Activated T-cell treated with anti-CD3 and anti-CD28 coated beads, Interleukin-2, amount 50 U/mL, for 24 hours (primary cell): ENCODE measurements at places on chromosomes 2 and 18.

DNA sequence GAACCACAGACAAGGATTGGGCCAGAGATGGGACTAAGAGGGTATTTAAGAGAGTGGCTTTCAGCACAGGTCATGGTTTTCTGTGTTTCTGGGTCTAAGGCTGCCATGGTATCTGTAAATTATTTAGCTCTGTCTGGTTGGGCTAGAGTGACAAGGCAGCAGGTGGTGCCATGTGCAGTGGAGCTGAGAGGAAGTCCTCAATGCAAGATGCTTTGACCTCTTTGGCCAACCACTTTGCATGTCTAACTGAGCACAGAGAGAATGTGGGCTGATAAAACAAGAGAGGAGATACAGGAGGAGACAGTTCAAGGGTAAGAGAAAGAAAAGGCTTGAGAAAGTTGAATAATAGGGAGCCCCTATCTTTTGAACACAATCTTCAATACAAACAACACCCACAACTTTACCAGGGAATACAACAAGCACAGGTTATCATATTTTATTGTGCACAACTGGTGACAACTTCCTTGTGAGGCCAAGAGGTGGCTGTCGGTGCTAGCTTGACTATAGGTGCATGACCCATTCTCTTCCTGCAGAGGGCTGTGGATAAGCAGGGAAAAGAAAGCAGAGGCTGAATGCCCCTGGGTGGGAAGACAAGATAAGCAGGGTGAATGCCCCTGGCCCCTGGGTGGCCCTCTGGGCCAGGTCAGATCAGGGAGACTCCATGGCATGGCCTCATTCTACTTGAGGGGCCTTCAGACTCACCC is 12.3 kb downstream of the FLACC1 start:
- no peak for DNase-seq

DNA sequence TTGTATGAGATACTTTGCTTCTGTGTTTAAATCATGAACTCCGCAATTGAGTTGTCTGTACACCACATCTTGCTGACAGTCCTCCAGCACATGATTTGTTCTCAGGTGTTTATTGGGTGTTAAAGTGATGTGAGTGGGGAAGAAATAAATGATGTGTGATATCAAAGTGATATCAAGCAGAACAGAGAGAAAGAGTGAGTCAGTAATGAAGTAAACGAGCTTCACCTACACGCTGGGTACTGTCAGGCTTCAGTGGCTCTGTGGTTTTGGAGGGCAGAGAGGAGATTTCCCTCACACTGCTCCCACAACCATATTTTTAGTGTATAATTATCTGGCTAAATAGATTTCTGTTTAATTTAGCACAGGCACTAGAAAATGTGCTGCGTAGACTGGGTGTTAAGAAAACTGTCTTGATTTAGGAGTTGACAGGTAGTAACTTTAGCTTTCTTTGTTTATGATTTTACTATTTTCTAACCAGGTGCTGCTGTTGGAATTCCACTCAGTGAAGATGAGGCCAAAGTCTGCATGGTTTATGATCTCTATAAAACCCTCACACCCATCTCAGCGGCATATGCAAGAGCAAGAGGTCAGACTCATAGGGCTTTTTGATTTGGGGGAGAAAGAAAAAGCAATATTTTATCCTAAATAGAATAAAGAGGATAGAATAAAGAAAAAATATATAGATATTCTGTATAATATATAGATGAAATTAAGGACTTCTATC is 21.2 kb downstream of the ATIC start:
- DNase-seq = no peak

DNA sequence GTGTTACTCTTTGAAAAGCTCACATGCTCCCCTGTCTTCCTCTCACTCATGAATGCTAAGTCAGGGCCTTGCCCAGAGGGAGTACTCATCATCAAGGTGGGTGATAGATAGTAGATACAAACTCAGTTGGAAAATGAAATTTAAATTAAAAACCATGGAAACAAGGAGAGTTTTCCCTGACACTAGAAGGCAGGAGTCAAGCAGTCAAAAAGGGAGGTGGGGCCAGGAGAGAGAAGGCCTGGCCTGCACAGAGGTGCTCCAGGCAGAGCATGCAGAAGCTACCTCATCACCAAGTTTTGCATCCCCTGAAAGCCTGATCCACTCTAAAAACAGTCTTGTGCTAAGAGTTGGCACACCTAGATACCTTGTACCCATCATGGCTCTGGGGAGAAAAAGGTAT is 143.7 kb downstream of the MYO5B start:
- DNase-seq = no peak

DNA sequence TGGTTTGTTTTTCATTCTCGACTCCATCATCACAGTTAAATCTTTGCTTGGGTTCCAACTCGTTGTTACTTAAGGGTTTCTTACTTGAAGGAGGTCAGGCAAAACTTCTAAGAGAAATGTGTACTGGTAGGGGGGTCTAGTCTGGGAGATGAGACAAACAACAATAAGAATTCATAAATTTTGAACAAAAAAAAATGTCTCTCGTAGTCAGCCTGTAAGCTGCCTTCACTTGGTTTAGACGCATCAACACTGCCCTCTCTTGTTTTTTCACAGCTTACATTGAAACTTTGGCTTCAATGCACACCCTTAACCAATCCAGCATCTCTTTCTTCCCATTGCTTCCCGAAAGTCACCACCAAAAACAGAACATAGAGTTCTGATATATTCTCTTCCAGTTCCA is 576.4 kb upstream of the PIK3C3 start:
- DNase-seq = no peak

DNA sequence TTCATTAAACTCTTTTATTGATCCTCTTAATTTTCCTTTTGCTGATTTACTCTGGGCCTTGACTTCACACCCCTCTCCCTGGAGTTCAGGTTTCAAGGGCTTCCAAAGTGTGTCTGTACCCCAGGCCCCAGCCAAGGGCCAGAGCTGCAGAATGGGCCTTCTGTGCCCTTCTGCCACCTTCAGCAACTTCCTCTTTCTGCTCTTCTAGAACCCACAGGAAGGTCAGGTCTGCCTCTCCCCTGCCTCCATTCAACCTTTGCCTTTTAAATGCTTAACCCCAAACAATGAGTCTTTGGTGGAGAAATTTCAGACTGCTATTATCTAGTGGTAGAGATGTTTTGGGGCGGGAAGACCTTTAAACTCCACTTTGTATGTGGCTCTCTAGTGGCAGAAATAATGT is 63.1 kb downstream of the TSN start:
- no peak for DNase-seq

GRCh38 chr2:200471324-200471848 is 38.5 kb downstream of the KCTD18 start:
- peak; percentile 48 for DNase-seq

DNA sequence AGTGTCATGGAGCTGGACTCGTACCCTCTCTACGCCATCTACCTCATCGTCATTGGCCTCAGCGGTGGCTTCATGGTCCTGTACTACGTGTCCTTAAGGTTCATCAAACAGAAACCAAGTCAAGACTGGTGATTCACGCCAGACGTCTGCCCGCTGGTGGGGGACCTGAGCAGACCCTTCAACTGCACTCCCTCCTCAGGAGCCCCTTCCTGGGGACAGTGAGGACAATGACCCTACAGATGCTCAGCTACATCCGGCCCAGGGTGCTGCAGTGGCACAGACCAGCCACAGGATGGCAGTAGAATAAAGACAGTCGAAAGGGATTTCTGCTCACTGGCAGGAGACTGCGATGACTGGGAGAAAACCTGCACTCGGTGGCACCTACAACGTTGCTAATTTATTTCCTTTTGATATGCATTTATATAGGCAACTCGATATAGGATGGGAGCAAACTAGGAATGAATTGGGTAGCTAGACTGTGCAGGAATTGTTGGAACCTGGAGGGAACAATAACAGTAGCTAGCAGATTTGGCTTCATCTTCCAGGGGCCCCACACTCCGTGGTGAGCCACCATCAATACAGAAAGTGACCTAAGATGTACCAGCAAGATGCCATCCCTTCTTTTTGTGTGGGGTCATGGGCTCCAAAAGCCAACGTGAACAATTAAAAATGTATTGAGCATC is 39.2 kb downstream of the ABCG8 start:
- peak; percentile 79 for DNase-seq

- no peak for DNase-seq
These were observed 61.2 kb upstream of the B3GNT7 start for GRCh38 chr2:231334179-231334930.

GRCh38 chr2:157264099-157264498 is 6.6 kb downstream of the GALNT5 start:
- DNase-seq = no peak

GRCh38 chr18:68703326-68703725 is 11.6 kb downstream of the TMX3 start:
- DNase-seq = no peak

GRCh38 chr2:21928292-21928691 is 804.5 kb downstream of the TDRD15 start:
- no peak for DNase-seq

DNA sequence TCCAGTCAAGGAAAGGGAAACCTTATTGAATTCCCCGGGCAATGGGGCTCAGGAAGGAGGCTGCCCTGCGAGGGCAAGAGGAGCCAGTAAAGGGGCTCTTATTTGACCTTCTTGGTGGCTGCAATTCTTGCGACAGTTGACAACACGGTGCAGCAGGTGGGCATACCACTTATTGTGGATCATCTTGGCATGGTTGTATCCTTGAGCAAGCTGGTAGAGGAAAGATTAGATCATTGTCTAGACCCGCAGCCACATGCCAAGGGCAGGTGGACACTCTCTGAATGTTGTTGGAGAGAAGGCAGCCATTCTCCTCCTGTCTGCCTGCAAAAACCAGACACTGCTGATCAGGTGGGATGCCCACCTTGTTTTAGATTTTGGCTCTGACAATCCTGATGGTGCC is 170.2 kb upstream of the CHST9 start:
- no peak for DNase-seq

- DNase-seq = no peak
These were observed 32.8 kb upstream of the BBS5 start for GRCh38 chr2:169446452-169446851.

DNA sequence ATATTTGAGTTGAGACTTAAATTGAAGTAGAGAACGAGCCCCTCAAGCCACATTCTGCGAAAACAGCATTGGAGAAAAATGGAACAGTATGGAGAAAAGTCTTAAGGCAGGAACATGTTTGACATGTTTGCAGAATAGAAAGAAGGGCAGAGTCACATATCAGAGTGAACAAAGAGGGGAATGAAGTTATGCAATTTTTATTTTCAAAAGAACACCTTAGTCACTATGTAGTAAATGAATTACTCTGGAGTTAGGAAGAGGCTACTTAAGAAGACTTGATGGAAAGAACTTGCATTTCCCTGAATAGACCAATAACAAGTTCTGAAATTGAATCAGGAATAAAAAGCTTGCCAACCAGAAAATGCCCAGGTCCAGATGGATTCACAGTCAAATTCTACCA is 391.4 kb upstream of the CDH19 start:
- DNase-seq = no peak

DNA sequence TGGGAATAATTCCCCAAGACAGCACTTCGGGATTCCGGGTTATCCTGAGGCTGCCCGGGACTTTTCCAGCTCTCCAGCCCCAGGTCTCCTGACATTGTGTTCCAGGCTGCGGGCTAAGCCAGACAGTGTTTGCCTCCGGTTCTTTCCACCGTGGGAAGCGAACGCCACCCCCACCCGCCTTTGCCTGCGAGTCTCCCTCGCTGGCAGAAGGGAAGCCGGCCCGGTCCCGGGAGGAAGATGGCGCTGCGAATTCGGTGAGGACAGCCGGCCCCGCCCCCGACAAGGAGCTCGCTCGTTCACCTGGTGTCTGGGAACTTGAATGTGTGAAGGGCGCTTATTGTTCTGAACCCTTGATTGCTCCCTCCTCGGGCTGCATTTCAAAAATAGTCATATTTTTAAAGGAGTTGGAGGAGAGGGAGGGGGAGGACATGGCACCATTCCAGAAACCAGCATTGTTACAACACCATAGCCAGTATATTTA is 2.9 kb downstream of the LRATD1 start:
- DNase-seq = no peak

DNA sequence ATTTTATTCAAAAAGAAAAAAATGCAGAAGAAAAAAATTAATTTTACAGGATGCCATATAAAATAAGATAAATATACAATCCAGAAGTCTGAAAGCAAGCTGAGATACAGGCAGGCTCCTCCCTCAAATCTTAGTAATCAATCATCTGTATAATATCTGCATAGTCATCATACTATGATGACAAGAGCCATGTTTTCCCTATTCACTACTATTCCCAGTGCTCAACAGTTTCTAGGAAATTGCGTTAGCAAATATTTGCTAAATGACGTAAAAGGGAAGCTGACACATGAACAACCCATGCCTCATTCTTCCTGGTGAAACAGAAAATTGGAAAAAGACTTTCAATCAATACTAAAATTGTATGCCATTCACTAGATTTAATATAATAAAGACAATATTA is 793.2 kb downstream of the SUCLG1 start:
- DNase-seq = no peak

DNA sequence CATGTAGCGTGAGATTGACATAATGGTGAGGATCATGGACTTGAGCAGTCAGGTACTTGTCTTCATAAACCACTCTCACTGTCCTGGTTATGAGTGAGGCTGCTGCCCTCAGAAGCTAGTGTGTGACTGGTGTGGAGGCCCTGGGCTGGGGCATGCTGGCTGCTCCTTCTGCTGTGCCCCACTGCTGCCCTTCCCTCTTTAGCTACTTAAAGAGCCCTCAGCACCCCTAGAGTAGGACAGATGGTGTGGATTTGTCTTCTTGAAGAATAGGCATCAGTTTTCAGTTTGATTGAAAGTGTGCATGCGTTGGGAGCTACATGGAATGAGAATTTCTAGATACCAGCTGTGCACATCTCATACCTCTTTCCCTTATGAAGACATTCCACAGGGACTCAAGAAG is 15.4 kb downstream of the CPLX4 start:
- DNase-seq = no peak

GRCh38 chr2:234964631-234965461 is 13.0 kb downstream of the SH3BP4 start:
- no peak for DNase-seq

DNA sequence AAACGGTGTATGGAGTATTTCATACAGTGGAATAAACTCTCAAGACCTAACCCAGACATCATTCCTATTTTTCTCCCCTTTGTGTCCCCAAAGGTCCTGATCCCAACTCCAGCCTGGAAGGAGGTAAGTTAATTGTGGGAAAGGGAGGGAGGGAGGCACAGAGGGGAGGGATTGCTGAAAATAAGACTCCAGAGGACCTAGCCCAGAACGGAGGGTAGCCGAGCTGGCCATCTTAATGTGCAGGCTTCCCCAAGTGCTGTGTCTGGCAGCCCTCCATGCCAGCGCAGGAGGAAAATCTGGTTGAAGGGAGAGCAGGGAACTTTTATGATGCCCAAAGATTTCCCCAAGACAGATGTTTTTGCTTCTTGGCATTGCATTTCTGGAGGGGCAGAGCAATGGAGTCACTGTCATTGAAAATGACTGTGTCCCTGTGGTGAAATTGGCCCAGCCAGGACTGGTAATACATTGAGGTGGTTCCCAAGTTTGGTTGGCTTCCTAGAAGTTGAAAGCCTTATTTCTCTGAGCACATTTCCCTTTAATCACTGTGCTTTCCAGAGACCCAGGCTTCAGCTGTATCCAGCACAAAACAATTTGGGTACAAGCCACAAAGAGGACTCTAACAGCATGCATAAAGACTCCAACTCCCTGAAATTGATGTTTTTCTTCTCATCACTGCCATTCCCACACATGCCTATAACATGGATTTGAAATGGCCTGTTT is 202.7 kb downstream of the AGPS start:
- no peak for DNase-seq
